ENCODE measurements at places on chromosomes 7 and 10.

DNA sequence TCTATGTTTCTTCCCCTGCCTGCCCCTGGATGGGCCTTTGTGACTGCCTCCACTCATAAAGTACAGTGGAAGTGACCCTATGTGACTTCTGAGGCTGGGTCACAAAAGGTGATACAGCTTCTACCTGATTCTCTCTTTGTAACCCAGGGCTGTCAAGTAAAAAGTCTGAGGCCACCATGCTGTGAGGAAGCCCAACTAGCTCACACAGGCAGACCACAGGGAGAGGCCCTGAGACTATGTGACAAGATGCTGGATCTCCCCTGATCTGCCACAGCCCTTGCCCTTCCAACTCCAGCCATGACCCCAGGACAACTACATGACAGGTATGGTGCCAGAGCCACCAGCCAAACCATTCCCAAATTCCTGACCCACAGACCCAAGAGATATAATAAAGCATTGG, 45.8 kb downstream of the DRGX start:
- DNase-seq: no peak

DNA sequence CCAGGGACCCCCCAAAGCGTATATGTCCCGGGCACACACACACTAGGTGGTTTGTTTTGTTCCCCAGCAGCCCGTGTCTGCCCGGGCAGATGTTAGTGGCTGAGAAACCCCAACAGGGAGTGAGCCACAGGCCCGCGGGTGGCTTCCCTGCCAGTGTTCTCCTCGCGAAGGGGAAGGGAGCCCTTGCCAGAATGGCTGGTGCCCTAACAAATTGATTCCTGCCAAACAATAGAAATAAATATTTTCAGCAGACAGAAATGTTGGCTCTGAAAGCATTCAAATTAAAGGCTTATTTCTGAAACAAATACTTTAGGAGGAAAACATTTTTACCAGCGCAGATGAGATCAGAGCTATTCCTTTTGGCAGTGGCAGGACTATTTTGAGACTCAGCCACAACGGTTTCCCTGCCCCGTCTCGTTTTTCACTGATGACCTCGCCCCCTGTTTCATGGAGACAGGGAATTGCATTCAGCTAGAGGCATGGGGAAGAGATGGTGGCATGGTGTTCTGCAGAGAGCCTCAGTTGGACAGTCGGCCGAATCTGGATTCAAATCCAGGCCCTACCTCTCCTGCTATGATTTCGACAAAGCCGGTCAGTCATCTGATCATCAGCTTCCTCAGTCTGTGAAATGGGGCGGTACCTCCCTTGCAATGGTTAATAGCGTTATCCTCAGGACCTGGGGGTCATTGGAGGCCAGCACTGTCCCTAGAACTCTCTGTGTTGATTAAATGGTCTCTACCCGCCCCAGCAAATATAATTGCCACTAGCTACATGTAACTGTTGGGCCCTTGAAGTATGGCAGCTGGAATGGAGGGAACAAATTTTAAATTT, 84.5 kb downstream of the CUX1 start:
- DNase-seq: peak; percentile 70

DNA sequence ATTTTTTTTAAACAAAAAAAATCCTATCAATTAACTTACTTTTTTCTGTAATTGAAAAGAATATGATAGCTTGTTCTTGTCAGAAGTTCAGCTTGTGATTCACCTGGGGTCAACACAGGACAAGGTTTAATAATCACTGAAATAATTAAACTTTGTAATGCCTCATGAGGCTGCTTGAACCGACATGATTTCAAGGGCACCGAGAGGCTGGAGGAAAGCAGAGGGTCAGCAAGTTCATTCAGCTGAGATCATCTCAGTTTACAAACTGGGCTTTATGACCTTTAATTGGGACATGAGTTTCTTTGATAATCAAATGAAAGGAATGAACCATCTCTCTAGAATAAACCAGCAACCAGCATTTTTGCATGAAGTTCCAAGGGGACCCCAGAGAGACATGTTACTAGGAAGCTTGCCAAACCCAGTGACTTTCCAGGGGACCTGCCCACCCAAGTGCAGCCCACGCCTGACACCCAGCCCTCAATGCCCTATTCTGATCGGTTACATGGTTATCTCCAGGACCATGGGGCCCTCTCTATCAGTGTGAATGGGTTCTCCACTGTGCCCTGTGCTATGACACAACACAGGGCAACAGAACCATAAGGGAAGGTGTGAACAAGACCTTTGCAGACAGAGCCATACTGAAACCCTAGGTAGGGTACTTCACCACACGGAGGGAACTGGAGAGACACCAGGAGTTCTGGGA, 7.8 kb upstream of the CYP3A4 start:
- no peak for DNase-seq

DNA sequence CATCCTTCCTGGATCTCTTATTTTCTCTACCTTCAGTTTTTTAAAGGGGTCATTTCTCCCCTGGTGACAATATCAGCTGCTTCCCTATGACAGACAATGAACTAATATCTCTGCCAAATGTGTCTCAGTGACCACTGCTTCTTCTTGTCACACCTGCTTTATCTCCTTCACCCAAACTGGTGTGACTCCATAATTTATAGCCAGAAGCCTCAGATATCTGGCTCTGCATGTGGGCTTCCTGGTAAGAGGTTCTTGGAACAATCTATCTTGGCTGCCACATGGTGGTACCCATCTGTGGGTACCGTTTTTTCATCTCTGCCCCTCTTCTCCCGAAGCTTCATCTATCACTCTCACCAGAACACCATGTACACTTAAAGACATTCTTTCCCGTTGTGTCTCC, 37.0 kb downstream of the CPVL start:
- DNase-seq: no peak

DNA sequence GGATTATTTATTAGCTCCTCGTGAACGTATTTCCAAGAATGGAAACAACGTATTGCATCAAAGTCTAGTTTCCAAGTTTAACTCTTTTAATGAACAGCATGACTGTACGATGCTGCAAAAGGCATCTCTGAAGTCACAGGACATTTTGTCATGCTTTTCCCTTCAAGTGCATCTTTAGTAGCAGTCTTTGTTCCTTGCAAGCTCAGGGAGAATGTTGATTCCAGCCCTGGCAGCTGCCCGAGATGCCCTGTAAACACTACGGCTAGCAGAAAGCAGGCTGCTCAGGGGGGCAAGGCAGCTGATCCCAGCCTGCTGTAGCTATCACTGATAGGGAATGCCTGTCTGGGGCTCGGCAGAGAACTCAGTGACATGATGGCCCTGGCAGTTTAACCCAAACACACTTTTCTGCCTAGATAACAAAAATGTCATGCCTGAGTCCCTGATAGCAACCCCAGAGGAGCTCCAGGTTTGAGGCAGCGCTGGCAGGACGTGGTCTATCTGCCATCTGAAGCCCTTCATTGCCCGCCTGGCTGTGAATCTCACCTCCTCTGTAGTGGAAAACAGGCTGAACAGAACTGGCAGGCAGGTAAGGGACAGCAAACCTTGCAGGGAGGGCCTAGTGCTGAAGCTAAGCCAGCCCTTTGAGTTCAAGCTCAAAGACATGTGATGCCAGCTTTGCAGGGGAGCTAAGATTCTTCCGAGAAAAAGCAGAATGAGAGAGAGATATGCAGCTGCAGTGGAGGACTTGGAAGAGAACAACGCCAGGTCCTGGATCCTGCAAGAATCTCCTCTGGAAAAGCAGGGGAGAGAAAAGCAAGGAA, 264.6 kb downstream of the SNX10 start:
- no peak for DNase-seq

- no peak for DNase-seq
Observed at GRCh38 chr7:42202601-42203000, 34.4 kb downstream of the GLI3 start.

DNA sequence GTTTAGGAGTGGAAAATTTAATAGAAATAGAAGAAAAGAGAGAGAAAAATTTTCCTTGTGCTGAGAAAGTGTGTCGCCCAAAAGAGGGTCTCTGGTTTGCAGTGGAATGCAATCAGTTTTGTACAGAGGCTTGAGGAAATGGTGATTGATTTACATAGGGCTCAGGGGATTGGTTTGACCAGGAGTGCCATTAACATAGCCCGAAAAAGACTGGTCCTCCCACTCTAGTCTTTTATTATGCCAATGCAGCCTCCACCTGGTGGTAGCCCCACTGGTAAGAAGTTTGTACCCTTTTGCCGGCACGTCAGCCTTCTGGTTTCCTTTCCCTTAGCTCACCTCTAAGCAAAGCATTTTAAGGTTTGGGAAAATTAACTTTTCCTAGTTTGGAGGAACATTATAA, 885.3 kb downstream of the XPNPEP1 start:
- no peak for DNase-seq

DNA sequence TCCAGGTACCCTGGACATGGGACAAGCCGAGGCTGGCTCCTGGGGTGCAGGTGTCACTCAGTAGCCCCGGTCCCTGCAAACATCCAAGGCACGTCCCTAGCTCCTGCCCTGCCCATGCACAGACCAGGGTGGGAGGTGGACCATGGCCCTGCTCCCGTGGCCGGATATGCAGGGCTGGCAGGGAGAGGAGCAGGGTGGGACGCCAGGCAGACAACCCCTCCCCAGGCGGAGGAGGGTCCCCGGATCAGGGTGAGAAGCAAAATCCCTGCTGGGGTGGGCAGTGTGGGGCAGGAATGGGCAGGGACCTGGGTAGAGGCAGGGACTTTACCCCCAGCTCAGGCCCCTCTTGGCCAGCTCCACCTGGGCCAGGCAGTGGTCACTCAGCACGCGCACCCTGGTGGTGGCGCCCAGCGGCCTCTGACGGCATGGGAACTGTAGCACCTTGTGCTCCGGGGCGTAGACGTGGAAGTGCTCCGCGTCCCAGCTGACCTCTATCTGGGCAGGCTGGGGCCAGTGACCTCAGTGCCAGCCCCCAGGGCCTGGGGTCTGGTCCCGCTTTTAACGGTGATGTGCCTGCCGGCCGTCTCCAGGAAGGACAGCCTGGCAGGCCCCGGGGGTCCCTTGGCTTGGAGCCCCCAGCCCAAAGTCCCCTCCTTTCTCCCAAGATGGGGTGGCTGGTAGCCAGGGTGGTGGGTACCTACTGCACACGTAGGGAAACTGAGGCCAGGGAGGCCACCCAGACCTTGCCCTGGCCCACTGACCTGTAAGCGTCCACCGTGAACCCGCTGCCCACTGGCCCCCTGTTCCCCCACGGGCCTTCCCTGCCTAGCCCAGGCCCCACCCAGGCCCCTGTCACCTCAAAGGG, 1.2 kb downstream of the GRIFIN start:
- DNase-seq: no peak

GRCh38 chr7:115674467-115675024, 356.0 kb downstream of the TFEC start:
- DNase-seq: no peak

- DNase-seq: no peak
Observed at GRCh38 chr10:85735997-85736396, 630.6 kb downstream of the GRID1 start.

GRCh38 chr10:47025540-47026300, 114.5 kb downstream of the PTPN20 start:
- DNase-seq: peak; percentile 63

DNA sequence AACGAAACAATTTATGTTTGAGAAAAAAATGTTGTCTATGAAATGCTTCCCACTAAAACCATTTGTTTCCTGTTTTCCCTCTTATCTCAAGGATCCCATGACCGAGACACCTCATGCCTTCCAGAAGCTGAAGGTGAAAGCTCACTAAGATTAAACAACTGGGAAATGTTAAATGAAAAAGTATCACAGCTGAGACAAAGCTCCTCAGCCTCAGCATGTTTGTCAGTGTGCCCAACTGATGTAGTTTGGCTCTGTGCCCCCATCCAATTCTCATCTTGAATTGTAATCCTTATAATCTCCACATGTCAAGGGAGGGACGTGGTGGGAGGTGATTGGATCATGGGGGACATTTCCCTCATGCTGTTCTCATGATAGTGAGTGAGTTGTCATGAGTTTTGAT, 327.3 kb downstream of the HTR7 start:
- DNase-seq: peak; percentile 2

- DNase-seq: no peak
Observed at GRCh38 chr10:101301111-101301731, 52.7 kb upstream of the BTRC start.

DNA sequence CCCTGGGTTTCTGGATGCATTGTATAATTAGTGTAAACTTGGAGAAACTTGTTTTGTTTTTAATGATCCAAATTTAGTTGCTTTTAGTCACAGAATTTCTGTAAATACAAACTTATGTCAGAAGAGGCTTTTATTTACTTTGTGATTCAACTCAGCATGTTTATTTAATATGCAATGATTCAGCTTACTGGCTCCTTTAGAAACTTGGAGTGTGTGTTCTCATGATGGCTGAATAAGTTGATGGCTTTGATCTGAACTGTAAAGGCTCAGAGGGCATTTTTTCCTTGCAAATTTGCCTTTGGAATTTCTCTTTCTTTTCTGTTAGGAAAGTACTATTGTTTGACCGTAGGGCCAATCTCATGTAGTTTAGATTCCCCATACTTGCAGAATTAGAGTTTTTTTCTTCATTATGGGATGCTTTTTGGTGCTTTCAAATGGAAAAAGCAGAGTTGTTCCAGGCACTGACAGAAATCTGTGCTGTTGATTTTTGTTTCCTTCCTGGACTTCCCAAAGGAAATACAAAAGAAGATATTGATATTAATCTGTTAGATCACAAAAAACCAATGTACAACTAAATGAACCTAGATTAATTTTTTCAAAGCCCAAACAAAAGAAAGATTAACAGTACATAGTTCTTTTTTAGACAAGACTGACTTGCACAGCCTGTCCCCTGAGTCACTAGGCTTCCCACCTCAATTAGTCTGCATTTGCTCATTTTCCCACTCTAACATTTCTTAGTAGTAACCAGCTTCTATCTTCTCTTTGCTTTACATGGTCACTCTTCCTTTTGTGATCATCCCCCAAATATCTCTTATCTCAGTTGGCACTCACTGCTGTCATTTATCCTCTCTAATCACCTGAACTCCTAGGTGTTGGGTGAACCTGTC, 96.8 kb upstream of the AGR3 start:
- DNase-seq: no peak

DNA sequence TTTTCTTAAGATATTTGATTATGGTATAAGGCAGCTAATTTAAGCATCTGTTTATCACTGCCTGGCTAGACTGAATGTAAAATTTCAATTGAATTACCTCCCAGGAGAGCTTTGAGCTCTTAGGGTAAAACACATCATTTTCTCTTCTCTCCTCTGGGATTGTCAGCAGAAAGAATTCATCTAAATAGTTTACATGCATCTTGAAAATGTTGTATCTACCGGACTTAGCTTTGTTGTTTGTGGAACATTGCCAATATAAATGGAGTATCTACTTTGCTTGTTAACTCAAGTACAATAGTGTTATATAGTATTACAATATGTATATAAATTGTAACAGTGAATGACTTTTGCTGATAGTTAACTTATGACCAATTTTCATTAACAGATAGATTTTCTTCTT, 73.3 kb downstream of the TAF3 start:
- no peak for DNase-seq

GRCh38 chr7:19663816-19664462, 44.9 kb downstream of the POLR1F start:
- no peak for DNase-seq

DNA sequence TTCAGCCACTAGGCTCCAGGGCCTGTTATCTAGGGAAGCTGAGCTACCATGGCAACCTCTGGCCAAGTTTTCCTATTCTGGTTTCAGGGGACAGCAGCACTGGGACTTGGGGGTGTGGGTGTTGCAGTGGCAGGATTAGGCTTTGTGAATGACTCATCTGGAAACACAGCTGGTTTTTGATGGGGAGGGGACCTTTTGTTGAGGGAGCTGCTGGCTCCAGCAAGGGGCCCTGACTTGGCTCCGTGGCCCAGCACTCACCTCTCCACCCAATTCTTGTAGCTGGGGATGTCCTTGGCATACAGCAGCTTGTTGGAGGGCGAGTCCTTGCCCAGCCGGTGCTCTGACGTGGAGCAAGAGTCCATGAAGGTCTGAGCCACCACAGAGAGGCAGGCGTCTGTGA, 435.9 kb downstream of the PLXNA4 start:
- DNase-seq: peak; percentile 35

GRCh38 chr7:90188281-90188680, 23.3 kb upstream of the STEAP2 start:
- no peak for DNase-seq

Data from umbilical cord (tissue), 2 donors.